ENCODE measurements at places on chromosomes 3 and 15.

GRCh38 chr15:96264351-96264798 is 66.1 kb upstream of the NR2F2 start:
- DNase-seq = no peak

DNA sequence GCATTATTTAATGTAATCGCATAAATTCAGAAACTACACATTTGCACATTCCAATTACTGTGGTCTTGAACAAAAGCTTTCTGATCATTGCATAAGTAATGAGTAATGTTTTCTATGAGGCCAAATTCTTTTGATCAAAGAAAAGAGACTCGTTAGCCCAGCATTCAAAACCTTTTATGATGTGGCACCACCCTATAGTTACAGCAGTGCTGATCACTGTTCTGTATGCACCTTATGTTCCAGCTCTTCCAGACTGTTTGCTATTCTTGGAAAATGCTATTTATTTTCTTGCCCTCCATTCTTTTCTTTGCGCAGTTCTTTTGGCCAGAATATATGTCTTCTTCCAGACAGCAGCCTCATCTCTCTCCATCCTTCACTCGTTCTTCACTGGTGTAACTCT is 42.3 kb downstream of the MAP3K13 start:
- no peak for DNase-seq

DNA sequence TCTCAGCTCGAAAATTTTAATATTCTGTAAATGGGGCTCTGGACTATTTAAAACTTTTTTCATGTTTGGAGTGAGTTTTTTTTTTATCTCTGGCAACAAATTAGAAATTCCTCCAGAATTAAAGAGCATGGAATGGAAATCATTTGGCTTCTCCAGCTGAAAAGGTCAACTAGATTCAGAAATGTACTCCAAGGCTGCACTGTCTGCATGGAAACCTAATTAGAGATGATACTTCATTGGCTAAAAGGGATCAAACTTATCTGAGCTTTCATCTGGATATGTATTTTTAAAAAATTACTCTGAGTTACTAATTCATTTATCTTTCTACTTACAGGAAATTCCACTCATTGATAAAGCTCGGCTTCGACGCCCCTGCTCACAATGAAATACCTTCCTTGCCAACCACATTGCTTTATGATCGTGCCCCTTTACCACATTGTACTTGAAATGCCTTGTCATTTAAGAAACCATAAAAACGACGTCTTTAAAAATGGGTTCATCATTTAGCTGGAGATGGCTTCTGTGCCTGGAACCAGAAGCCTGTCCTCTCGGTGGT is 285.5 kb upstream of the ICE2 start:
- DNase-seq = no peak

DNA sequence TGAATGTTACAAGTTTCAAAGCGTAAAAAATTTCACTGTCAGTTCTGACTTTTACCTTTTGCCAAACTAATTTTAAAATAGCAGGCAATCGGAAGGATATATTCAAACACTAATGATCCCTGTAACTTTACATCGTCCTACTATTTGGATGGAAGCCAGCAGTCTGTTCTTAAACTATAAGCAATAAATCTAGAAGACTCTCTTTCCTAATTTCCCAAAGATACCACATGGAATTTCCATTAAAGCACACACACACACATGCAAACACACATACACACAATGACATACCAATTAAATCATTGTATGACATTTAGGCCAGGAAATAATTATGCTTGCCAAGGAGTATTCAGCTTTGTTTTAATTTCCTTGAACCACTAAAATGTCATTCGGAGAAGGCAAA is 32.0 kb downstream of the IL17RD start:
- no peak for DNase-seq

- DNase-seq = peak; percentile 24
These were observed 347.7 kb downstream of the ZBBX start for GRCh38 chr3:167032267-167032876.

DNA sequence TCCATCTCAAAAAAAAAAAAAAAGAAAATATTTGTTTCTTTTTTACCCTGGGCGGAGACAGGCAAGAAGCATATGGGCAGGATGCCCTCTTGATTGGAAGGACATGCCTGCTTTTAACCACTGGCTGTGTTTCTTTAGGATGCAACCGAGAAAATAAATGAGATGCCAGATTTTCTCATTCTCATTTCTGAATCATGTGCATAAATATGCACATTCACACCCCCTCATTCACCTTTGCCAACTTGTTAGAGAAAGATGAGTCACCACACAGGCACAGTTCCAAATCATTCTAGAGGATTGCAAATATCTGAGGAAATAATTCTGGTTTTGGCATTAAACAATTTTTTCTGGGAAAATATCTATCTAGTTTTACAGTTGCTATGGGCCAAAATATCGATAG is 3.3 kb downstream of the LIPH start:
- DNase-seq = no peak

DNA sequence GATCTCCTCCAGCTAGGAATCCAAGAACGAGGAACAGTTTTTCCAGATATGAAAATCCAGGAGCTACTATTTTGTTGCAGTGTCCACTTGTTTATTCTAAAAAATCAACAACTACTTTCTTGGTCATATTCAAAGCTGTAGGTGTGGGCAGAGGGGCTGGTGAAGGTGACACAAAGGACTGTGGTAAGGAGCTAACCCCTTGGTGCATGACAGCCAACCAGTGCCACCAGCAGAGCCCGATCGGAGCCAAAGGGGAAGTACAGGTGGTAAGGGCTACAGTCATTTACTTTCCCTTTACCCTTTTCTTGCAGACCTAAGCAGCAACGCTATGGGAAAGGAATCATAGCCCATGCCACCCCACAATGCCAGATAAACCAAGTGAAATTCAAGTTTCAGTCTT is 30.7 kb downstream of the PLA1A start:
- DNase-seq = no peak

DNA sequence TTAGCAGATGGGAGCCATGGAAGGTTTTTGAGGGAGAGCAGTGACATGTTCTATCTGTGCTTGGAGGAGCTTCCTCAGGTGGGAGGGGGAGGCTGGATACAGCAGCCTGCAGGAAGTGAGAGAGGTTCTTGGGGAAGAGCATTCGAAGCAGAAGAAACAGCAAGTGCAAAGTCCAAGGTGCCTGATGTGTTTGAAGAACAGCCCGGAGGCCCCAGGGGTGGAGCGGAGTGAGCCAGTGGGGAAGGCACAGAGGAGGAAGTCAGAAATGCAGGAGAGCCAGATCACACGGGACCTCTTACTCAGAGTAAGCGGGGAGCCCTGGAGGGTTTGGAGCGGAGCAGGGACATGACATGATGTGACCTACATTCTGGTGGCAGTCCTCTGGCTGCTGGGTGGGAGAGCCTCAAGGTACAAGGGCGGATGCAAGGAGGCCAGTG is 10.8 kb downstream of the ITGA11 start:
- DNase-seq = no peak

DNA sequence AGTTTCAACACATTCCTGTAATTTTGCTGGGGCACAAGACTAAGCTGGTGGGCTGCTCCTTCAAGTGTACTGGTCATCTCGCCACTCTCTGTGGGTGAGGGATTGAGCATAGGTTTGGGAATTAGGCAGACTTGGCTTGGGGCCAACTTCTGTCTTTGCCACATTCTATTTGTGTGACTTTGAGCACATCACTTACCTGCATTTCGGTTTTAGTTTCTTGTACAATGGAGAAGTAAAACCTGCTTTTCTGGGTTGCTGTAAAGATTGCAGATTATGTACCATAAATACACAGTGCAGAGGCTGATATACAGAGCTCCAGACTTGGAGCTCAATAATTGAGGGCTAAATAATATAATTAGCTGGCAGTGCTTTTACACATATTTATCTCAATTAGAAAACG is 162.1 kb downstream of the C3orf38 start:
- DNase-seq = no peak

- no peak for DNase-seq
These were observed 44.8 kb upstream of the ADAMTS9 start for GRCh38 chr3:64732576-64732975.

DNA sequence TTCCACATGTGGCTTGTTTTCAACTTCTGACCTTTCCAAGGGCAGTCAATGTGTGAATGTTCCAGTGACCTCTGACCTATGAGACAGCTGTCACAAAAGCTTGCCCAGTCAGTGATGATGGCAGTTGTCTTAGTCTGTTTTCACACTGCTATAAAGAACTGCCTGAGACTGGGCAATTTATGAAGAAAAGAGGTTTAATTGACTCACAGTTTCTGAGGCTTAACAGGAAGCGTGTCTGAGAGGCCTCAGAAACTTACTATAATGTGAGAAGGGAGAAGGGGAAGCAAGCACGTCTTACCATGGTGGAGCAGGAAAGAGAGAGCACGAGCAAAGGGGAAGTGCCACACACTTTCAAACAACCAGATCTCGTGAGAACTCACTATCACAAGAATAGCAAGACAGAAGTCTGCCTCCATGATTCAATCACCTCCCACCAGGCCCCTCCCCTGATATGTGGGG is 95.6 kb downstream of the ECT2 start:
- DNase-seq = no peak

DNA sequence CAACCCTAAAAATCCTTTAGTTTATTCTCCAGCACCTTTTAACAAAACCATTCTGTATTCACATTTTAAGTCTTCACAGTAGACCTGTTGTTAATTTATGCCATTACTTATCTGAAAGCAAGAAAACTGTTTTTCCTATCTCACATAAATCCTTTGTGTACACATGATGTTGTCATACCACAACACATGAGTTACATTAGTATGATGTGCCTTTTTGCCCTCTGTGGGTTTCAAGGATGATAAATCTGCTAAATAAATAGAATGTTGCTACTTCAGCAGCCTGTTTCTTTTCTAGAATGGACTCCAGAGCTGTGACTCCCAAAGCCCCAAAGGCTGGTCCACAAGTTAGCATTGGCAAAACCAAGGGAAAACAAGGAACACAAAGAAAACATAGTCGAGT is 151.6 kb downstream of the SERPINI1 start:
- DNase-seq = no peak

DNA sequence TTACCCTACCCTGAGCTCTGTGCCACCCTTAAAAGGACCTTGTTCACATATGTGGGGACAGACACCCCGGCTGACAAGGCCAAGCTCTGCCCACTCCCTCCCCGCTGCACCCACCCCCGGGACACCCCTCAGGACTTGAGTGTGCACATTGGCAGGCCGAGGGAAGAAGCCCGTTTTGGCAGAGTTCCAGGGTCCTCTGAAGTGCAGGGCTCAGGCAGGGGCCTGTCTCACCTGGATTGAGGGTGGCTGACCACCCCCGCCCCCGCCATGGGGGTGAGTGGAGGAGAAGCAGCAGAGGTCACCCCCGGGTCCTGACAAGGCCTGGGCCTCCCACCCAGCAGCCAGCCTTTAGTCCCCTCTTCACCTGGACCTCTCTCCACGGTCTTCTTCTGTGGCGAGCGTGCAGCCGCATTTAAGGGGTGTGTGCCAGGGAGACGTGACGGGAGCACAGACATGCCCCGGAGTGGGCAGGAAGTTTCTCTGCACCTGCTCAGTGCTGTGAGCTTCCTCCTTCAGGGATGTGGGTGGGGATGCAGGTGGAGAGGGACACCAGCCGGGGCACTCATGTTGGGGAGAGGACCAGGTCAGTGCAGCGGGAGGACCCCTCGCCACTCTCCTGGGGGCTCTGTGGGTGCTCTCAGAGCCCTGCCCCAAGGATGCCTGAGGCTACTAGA is 50.7 kb downstream of the LINGO1 start:
- no peak for DNase-seq

GRCh38 chr3:152827313-152827712 is 7.6 kb upstream of the P2RY1 start:
- DNase-seq = no peak

DNA sequence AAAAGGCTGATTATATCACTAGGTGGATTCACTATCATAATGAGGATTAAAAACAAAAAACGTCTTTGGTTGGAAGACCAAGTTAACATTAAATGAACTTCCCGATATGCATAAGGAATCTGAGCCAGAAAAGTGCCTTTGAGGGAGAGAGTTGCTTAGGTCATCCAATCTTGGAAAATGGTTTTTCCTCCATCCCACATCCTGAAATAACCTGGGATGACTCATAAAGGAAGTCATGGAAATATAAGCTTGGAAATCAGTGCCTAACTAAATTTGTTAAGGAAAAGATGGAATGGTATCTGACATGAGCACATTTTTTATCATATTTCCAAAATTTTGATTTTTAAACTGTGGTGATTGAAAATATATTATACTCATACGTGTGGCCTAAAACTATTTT is 66.0 kb downstream of the KBTBD8 start:
- no peak for DNase-seq

GRCh38 chr3:94778814-94779494 is 716.1 kb downstream of the NSUN3 start:
- no peak for DNase-seq

- DNase-seq = no peak
These were observed 34.9 kb downstream of the APH1B start for GRCh38 chr15:63312286-63312685.

GRCh38 chr15:74464216-74464615 is 3.3 kb upstream of the UBL7 start:
- DNase-seq = no peak

- DNase-seq = no peak
These were observed 858 bp downstream of the RBM5 start for GRCh38 chr3:50089609-50089945.

DNA sequence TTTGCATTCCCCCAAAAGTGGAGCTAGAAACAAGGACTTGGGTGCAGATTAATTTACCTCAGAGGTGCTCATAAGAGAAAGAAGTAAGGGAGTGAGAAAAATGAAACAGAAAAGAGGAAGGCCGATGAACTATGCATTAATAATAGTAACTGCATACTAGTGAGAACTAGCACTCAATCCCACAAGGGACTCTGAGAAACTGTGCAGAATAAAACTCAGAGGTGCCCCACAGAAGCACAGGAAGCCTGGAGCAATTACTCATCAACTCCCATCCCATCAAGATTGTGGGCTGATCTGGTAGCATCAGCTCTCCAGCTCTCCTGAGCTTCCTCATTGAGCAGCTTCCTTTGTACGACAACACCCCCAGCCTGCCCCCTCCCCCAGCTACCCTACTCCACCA is 50.8 kb downstream of the CLDN18 start:
- no peak for DNase-seq

- DNase-seq = peak; percentile 36
These were observed 26.3 kb downstream of the NR2F2 start for GRCh38 chr15:96356494-96357455.

DNA sequence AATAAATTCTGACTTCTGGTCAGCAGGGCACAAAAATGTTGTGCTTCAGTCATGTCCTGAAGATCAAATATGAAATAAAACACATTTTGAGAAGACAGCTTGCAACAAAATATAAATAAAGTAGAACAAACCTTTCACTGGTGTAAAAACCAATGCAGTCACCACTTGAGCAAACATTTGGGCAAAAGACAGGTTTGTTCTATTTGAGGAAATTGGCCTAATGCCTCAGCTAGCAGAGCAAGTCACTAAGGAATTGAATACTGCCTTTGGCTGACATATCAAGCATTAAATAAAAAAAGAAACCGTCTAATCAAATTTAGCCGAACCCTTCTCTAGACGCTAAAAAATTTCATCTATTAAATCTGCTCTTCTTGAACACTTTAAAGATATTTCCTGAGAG is 475.4 kb upstream of the CNTN3 start:
- no peak for DNase-seq

Data from NCI-H1436 (cell line).